ENCODE measurements at places on chromosomes 4 and X.

DNA sequence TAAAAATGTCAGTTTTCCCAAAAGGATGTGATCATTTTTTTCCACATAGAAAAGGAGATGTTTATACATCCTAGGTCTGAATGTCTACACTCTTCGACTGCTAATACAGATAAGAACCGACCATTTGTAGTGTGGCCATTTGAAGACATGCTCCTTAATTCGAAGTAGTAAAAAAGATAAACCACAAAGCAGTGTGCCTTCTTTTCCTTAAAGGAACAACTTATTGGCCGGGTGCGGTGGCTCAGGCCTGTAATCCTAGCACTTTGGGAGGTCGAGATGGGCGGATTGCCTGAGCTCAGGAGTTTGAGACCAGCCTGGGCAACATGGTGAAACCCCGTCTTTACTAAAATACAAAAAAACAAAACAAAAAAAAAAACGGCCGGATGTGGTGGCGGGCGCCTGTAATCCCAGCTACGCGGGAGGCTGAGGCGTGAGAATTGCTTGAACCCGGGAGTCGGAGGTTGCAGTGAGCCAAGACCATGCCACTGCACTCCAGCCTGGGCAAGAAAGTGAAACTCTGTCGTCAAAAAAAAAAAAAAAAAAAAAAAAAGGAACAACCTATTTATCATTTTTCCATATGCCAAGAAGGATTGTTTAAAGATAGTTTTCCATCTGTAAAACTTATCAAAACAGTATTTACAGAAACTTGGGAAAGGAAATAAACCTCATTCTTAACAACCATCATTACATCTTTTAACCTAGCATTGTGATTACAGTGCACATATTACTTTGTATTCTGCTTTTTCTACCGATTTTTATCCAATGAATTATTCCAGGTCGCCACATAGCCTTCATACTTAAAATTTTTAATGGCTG is 2.6 kb downstream of the INTS6L start:
- no peak for DNase-seq

GRCh38 chr4:26887143-26887542 is 26.5 kb downstream of the STIM2 start:
- DNase-seq = no peak

- peak; percentile 34 for DNase-seq
Measured at GRCh38 chr4:147157860-147158701, 212.4 kb upstream of the TTC29 start.

GRCh38 chr4:110085131-110085530 is 113.3 kb downstream of the ELOVL6 start:
- no peak for DNase-seq

- DNase-seq = no peak
Measured at GRCh38 chrX:134020910-134021309, 35.5 kb upstream of the GPC3 start.

DNA sequence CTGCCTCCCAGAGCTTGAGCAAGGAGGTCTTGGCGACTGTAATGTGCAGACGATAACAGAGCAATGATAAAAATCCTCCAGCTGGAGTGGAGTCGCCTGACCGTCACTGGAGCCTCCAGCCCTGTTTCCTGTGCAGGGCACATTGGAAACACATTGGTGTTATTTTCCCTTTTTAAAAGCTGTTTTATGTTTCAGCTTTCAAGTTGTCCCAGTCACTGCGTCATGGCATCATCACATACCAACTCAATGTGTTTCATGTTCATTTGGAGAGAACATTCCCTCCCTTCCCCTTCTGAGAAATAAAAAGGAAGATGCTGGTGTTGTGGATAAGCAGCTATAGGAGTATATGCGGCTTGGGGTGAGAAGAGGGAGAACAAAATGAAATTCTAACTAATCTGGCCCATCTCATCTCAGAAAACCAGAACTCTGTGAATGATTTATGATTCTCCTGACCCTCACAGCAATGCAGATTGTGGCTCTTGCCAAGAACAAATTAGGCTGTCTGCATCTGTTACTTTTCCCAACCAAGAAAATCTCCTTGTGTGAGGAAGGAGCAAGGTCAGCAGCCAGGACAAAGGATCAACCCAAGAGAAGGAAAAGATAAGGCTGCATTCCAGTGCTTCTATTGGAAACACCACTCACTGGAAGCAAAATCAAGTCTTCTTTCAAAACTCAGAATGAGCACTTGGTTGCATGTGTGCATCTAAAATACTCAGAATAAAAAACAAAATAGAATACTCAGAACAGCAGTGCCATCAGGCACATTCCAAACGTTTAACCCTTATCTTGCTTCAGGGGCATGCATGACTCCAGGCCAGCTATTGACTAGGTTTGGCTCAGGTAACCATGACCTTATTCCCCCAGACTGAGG is 134.4 kb downstream of the RASL11B start:
- DNase-seq = no peak

- no peak for DNase-seq
Measured at GRCh38 chr4:153825691-153826090, 36.8 kb upstream of the SFRP2 start.

GRCh38 chr4:94504545-94504944 is 52.8 kb downstream of the PDLIM5 start:
- no peak for DNase-seq

DNA sequence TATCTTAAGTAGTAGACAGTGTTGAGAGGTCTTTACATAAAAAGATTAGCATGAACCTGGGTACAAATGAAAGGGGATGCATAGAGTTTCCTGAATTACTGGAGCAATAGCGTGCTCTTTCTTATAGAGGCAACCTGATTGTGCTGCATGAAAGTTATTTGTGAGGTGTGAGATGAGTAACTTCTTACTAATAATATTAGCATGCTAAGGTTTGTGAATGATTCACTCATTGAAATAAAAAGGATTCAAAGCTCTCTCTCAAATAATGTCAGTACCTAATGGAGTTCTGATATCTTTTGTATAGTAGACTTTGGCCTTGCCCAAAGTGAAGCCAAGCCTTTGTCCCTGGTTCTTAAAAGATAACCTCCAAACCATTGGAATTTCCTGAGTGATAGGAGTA is 131.0 kb upstream of the CXXC4 start:
- DNase-seq = no peak

- DNase-seq = no peak
Measured at GRCh38 chr4:148044912-148045352, 313.0 kb downstream of the ARHGAP10 start.

DNA sequence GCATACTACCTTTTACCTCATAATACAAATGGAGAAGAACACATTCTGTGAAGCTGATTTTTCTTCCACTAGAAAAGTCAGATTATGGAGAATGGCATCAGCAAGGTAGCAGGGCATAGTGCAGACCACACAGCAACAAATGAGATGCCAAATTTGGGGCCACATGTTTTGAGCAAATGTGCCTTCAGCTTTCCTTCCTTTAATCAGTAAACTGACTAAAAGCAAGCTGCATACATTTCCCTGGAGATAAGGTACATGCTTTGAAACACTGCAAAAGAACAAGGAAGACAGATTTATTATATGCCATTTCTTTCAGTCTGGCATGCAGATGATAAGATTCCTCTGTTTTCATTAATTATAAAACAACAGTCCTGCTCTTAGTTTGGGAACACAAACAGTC is 67.1 kb upstream of the GUCY1A1 start:
- DNase-seq = no peak

DNA sequence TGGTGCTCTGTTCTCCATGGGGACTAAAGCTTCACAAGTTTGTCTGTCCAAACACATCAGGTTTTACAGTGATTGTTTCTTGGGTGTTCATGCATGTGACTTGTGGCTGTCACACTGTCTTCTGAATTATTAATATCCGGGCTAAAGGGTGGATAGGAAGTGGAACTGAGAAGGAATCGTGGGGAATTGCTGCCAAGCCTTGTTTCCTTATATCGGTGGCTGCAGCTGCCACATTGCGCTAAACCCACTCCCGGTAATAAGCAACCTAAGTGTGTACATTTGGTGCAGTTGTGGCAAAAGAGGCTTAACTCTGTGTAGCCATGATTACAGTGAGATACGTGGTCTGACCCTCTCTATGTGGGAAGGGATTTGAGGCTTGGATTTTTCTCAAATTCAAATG is 30.7 kb downstream of the SEPTIN11 start:
- DNase-seq = no peak

GRCh38 chr4:38184404-38184803 is 224.2 kb downstream of the PTTG2 start:
- DNase-seq = no peak

GRCh38 chr4:55013431-55013955 is 111.9 kb downstream of the KDR start:
- DNase-seq = no peak

DNA sequence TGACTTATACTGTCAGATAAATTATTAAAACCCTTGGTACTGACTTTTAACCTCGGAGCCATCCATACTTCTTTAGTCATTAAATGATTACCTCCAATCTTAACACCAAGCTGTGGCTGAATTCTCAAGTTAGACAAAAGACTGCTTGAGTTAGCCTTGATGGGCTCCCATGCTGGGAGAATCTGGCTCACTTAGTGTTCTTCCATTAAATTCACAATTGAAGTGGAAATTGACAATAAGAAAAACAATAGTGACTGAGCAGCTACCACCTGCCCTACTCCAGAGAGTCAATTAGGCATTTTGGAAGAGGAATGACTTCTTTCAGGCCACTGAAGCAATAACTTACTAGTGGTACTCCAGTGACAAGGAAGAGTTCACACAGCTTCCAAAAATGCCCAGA is 503.0 kb upstream of the CPXCR1 start:
- DNase-seq = no peak

GRCh38 chr4:39256436-39256835 is 74.1 kb downstream of the WDR19 start:
- no peak for DNase-seq

DNA sequence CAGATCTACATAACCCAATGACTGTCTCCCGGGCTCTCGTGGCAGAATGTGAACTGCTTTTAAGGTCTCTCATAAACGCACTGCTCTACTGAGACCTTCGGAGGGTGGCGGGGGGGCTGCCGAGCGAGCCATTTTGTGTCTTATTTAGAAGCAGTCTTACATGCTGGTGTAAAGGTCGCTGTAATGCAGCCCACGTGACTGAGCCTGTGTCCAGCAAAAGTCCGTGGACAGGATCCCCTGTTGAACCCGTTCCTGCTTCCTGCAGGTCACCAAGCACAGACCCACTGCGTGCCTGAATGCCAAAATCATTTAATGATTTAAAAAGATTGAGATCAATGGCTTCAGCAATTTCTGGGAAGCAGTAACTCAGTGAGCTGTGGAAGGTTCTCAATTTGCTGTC is 415.9 kb downstream of the BCOR start:
- DNase-seq = no peak

GRCh38 chr4:7978489-7978888 is 38.8 kb upstream of the AFAP1 start:
- DNase-seq = no peak

GRCh38 chrX:129836827-129837226 is 6.9 kb downstream of the ZDHHC9 start:
- DNase-seq = no peak

- DNase-seq = no peak
Measured at GRCh38 chr4:56181140-56181953, 205.9 kb downstream of the AASDH start.

Data from substantia nigra (tissue), 51 donors.